ENCODE measurements at places on chromosomes 6 and 20.

GRCh38 chr6:18302561-18303439 is 38.5 kb upstream of the DEK start:
- no peak for DNase-seq

- DNase-seq = no peak
Measured at GRCh38 chr6:36663504-36664446, 14.7 kb upstream of the CDKN1A start.

DNA sequence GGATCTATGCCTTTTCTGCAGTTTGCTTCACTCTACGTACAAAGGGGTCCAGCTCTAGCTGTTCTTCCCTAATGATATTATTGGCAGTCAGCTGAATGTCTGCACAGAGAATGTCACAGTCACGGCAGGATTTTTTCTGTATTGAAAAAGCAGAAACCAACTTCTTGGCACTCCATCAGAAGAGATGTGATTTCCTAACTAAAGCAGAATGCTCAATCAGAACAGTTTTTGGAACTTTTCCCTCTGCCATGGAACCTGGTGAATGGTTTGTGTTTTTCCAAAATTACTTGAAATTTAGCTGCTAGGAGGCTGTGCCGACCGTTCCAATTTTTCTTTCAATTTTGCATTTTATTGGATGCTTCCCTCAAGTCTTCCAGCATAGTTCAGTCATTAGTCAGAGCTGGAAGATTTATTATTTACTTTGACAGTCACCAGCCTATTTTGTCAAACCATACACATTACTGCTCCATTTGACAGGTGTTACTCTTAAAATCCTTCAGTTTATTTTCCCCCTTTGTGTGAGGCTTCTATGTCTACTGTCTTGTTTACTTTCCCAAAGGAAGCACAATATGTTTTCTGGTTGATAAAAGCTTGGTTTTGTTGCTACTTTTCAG is 259.6 kb upstream of the EPHA7 start:
- no peak for DNase-seq

DNA sequence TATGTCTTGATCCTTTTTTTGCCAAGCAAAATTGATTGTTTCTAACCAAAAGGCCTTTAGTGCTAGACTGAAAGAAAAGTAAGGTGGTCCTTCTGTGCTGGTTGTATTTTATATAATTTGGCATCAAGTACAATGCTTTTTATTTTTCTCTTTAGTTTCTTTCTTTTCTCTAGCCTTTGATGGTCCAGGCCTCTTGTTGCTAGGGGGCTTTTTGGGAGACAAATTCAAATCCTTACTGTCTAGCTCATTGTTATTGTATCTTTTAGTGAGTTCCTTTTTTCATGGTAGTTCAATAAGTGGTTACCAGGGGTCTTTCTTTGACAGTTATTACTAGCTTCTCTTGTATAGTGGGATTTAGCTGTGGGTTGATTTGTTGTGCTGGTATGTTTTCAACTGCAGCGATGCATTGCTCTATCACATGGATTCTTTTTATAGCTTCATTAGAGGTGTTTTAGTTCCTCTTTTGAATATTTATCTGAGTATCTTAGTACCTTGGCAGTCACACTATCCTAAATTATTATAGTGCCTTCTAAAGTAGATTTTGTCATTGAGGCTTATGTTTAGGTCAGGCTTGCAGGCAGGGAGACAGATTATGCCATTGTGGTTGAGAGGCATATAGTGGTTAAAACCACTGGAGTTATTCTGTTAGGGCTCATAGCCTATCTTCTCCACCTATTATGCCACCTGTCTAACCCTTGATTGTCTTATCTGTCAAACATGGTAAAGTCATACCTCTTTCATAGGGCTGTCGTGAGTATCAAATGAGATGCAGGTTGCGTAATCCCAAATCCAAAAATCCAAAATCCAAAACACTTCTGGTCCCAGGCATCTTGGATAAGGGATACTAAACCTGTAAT is 49.5 kb downstream of the KCNS1 start:
- no peak for DNase-seq

- DNase-seq = no peak
Measured at GRCh38 chr6:36916126-36916525, 30.4 kb downstream of the C6orf89 start.

- no peak for DNase-seq
Measured at GRCh38 chr6:68238097-68238601, 396.9 kb upstream of the ADGRB3 start.

DNA sequence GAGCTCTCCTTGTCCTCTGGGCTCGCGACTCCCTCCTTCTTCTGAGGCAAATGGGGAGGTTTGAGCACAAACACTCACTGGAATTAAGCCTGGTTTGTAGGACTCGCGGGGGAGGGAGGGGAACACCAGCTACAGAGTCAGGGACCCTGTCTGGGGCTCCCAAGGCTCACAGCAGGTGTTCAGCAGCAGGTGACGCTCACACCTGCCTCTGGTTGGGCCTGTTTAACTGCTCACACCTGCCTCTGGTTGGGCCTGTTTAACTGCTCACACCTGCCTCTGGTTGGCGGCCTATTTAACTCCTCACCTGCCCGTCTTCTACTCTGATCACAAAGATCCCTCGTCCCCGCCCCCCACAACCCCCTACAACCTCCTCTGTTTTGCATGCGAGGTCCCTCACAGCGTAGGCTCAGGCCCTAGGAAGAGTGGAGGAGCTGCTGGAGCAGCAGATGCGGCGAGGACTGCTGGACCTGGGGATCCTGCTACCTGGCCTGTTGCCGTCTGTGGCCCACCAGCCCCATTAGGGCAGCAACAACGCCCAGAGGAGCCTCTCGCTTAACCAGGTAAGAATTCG is 181.9 kb downstream of the ERMARD start:
- no peak for DNase-seq

DNA sequence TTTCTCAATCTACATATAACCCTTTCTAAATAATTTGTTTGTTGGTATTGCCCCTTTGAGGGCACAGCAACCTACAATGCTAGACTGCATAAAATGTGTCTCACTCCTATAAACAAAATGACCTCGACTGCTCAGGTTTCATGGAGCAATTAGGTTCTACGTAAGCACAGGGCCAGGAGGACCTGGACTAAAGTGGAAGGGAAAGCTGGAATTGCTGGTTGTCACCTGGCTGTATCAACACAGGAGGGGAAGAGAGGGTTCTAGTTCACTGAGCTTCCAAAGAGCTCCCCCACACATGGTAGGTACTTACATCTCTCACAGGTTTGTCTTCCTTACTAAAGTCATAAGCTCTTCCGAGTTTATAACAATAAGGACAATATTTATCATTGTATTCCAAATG is 51.0 kb downstream of the NCOA6 start:
- no peak for DNase-seq

DNA sequence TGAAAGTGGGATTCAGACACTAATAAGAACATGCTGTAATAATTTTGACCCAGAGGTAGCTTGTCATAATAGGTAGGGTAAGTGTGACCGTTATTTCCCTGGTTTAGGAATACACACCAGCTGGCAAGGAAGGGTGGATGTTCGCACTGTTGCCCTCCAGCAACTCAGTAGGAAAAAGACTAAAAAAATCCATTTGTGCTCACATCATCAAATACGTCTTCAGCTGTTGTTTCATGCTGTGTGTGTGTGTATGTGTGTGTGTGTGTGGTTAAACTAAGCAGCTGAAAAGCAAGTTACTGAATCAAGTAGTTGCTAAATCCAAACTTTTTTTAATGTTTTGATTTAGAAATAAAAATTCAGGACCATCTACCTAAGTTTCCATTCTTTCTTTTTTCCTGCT is 218.7 kb downstream of the TRDN start:
- no peak for DNase-seq
